ENCODE measurements at places on chromosomes 3 and 15.

GRCh38 chr3:81544385-81544784 is 217.1 kb downstream of the GBE1 start:
- no peak for DNase-seq

- no peak for DNase-seq
These were observed 81.0 kb downstream of the PLXNA1 start for GRCh38 chr3:127063916-127064315.

DNA sequence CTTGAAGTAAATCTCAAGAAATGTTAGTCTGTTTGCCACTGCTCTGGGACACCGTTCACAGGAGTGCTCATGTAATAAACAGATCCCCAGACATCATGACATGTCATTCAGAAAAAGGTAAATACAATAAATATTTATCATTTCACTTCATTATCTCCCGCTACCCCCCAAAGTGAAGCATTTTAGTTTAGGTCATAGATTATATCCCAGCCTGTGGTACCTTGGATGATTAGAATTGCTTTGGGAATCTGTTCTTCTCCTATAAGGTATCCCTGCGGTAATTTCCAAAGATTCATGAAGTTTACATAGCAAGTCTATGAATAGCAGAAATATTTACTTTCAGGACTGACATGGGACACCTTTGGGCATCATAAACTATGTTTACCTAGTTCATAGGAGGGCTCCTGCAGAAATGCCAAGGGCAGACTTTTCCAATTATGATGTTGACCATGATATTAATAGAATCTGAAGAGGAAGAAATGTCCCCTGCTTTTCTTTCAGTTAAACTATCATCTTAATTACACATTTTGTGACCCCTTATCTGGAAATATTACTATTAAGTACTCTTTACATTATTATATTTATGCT is 268.0 kb downstream of the NAALADL2 start:
- no peak for DNase-seq

DNA sequence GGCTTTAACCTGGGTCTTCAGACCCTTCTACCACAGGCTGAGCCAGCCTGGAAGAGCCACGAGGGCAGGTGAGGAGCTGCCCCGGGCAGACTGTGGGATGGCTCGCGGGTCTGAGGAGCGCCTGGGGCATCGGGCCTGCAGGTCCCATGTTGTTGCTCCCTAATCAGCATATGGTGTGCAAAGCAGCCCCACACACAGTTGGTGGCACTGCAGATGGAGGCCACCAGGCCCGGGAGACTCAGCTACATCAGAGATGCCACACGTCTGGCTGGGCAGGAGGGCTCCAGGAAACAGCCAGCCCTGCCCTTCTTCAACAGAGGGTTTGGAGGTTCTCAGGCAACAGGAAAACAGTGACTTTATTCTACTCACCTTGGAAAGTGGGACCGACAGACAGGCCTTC is 63.9 kb downstream of the XXYLT1 start:
- DNase-seq, result no peak

GRCh38 chr3:39124876-39125840 is 17.7 kb downstream of the TTC21A start:
- no peak for DNase-seq

DNA sequence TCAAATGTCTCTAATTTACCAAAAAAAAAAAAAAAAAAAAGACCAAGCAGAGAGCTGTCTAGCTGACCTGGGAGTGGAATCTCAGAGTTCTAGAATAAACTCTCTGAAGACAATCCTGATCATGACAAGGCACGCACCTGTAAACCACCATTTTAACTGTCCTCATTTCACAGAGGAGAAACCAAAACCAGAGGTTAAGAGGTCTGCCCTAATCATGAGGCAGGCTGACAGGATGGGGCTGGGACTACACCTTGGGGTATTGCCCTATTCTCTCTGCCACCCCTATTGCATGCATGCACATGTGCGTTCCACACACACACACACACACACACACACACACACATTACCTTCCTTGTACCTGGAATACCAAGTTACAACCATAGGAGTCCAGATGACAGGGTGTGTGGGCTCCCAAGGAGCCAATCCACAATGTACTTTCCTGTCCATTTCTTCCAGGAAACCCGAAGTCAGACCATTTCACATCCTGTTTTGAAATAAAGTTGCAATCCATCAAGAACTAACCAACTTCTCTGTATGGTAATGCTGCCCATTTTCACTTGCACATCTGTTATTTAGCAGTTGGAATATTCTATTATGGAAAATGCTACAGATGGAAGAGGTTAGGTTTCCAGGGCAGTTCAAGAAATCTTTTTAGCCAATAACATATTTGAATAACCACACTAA is 34.6 kb downstream of the HSPBAP1 start:
- DNase-seq, result no peak

- DNase-seq, result no peak
These were observed 12.5 kb downstream of the LSAMP start for GRCh38 chr3:116432795-116433194.

DNA sequence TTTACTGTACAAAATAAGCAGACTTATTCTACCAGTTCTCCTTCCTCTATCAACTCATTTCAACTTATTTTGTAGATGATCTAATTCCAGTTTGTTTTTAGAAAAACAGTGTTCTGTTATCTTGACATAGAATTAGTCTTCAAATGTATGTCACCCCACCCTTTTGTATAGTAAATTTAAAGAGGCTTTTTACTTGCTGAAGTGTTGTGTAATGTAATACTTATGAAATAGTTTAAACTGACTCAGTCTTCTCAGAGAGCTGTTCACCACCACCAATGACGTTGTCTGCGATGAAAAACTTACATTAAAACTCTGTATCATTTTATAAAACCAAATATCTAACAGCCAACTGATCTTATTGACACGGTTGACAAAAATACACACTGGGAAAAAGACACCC is 82.9 kb downstream of the RAP2B start:
- DNase-seq, result no peak

- no peak for DNase-seq
These were observed 25.8 kb downstream of the SCG3 start for GRCh38 chr15:51706926-51707608.

GRCh38 chr3:112476346-112476745 is 22.9 kb downstream of the BTLA start:
- DNase-seq, result no peak

DNA sequence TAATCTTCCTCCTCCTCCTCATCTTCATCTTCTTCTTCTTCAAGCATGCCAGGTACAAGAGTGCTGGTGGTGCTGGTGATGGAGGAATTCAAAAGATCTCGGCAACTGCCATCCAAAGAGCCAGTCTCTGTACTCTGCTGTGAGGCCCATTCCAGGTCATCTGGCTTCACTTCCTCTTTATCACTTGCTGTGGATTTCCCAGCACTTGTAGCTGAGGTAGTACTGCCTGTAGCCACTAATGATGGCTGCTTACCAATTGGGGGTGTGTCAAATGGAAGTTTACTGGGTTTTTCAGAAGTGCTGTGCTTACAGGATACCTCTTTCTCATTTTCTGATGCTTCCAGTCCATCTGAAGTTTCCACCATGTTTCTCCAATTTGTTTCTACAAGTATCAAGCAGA is 28.8 kb upstream of the SHC4 start:
- no peak for DNase-seq

DNA sequence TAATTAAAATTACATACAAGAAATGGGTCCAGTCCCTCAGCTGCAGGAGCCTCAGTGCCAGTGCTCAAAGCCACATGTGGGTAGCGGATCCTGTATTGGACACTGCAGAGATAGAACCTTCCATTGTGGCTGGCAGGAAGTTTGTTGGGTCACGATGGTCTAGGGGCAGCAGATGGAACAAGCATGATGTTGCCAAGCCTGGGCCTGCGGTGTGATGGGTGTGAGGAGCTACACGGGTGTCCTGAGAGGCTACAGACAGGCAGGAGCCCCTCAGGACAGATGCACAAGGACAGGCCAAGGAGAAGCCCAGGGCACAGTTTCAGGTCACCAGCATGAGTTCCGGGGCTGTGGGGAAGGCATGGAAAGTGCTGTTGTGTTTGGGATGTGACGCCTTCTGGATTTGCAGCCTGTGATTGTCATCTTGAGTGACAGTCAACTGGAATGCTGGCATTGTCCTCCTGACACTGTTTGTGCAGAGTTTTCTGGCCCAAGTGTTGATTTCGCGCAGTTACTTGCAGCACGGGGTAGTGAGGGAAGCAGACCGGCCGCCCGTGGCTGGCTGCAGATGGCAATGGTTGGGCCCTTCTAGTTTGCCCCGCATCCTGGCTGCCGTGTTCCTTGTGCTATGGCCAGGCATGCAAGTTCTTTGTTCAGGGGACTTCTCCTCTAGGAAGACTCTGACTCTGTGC is 177.1 kb downstream of the NSMCE3 start:
- DNase-seq, result no peak

DNA sequence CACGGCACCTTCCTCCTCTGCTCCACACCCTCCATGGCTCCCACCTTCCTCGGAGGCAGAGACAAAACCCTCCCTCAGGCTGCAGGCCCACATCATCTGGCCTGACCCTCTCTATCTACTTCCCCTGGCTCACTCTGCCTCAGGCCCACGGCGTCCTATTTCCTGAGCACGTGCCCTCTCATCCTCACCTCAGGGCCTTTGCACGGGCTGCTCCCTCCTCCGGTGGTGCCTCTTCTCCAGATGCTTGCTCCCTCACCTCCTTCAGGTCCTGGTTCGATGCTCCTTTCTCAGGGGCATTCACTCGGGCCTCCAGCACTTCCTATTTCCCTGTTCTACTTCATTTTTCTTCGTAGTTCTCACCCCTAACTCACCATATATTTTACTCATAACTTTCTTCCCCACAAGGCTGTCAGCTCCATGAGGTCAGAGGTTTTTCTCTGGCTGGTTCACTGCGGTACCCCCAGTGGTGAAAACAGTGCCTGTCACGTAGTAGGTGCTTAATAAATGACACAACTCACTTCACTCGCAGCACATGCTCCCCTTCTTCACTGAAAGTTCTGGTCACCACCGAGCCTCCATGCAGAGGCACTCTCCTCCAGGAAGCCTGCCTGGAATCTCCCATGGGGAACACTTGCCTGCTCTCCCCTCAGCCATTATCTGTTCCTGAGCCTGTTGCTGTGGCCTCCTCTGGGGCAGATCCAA is 130.7 kb downstream of the WNT7A start:
- DNase-seq, result no peak

DNA sequence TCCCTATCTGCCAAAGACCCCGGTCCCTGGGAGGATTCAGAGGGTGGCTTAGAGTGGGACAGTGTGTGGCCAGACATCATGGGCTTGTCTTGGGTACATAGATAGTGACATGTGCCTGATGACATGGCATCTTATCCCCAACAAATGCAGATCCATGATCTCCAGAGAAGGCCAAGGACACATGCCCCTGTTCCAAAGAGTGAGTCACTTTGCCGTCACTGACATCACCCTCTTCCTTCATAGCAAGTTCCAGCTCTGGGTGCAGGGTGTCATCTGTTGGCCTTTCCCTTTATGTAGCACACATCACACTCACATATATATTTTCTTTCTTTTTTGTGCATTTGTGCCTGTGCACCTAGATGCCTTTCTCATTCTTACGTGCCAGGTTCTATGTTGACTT is 350.5 kb downstream of the LRTM1 start:
- DNase-seq, result no peak

DNA sequence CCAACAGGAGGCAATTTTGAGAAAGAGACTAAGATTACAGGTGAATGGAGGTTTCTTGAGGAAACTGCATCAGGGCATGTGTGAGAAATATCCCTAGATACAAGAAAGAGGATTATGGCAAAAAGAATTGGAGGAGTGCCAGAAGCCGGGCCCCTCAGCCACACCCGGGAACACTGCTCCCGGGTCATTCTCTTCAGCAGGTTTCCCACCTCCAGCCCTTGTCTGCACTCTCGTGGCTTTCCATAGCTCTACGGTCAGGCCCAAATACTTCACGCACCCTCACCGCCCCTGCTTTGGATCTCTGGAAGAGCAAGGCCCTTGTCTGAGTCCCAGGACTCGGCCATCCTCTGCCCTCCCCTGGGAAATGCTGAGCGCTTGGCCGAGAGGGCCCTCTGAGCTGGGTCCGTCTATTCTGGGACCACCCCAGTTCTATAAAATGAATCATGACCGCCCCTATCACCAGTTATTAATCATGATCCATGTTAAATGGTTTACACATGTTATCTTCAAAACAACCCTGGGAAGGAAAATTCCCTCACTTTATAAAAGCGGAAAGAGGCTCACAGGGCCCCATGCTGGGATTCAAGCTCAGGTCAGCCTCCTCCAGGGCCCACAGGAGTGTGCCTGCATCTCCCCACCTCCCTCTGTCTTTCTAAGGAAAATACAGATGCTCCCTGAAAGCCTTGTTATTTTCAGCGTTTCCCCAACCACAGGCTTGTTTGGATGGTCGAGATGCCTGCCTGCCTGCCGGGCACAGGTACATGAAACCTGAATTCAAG is 38.8 kb upstream of the SPTBN5 start:
- DNase-seq, result no peak

DNA sequence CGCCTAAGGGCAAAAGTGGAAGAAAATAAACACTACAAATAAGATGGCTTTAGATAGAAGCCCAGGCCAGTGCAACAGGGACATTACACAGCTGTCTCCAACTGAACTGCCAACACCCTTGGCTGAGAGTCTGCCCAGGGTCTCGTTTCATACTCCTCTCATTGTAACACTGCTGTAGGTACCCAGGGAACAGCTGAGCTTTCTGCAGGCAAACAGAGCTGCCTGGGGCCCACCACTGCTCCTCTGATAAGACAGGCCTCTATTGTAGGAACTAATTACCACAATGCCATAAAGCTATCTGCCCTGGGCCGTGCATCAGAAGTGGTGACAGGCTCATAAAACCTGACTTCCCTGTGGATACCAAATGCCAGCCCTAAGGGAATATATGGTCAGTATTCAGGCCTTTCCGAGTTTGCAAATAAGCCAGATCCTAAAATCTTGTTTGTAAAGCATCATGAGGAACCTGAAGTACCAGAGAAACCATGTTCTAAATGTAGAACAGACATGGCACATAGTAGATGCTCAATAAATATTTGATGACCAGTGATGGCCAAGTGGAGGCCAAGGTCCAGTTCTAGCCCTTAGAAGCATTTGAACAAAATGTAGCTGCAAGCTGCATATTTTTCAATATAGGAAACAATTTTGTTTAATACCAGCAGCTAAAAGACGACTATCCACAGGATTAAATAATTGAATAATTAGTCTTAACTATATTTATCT is 84.3 kb upstream of the NEO1 start:
- DNase-seq, result no peak

GRCh38 chr15:39850436-39850835 is 67.8 kb upstream of the FSIP1 start:
- DNase-seq, result no peak
